Activated T-helper 1 cell treated with Interleukin-2 at 50 U/mL for 16 hours (primary cell): ENCODE measurements at places on chromosomes 6 and 20.

DNA sequence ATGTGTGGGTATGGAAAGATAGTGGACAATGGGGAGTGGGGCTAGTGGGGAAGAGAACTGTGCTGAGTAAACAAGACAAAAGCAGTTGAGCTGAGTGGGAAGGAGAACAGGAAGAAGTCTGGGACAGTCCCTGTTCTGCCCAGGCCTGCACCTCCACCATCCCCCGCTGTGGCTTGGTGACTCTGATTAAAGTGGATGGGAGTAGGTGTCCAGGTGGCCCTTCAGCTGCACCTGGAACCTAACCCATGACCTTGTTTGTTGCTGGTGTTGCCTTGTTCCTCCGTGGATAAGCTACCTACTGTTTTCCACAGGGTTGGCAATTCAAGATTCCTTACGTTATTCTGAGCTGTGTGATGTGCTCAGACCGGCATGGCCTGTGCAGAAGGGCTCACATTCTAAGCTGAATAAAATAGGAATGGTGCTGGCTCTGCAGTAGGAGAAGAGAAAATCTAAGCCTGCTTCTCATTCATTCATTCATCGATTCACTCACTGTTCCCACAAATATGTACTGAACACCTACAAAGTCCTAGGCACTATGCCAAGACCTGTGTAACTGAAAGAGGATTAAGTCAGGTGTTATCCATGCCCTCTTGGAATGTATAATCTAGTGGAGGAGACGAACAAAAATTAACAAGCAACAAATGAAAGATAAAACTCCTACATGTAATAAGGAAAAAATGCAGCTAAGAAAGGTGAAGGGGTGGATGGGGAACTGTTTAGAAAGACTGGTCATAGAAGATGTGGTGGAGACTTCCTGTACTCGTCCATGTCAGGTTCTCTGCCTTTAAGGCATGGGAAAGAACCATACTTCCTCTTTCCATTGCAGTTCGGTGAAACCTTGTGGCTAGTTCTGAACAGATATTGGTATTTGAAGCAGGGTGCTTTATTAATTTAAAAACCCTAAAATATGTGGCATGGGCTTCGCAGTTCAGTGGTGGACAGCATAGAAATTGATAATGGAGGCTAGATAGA is 10.1 kb upstream of the CALHM6 start:
- DNase-seq: no peak

GRCh38 chr6:56245903-56246351 is 1.5 kb downstream of the COL21A1 start:
- no peak for DNase-seq

DNA sequence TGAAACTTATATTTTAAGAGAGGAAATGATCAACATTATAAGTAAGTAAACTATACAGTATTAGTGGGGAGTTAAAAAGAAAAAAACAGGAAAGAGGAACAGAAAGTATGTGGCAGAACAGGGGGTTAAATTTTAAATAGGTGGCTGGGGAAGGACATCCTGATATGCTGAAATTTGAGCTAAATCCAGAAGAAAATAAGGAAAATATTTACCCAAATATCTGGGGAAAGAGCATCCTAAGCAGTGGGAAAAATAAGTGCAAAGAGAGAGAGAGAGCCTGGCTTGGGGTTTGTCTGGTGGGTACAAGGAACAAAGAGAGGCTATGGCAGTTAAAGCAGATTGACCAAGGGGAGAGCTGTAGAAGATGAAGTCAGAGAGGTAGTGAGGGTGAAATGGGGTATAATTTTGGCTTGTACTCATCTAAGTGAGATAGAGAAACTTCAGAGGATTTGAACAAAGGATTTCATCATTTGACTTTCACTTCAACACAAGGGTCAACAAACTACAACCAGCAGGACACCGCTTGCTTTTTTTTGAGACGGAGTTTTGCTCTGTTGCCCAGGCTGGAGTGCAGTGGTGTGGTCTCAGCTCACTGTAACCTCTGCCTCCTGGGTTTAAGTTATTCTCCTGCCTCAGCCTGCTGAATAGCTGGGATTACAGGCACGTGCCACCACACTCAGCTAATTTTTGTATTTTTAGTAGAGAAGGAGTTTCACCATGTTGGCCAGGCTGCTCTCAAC is 328.4 kb upstream of the CNR1 start:
- no peak for DNase-seq

- no peak for DNase-seq
These were observed 19.9 kb downstream of the ROMO1 start for GRCh38 chr20:35718972-35719635.

DNA sequence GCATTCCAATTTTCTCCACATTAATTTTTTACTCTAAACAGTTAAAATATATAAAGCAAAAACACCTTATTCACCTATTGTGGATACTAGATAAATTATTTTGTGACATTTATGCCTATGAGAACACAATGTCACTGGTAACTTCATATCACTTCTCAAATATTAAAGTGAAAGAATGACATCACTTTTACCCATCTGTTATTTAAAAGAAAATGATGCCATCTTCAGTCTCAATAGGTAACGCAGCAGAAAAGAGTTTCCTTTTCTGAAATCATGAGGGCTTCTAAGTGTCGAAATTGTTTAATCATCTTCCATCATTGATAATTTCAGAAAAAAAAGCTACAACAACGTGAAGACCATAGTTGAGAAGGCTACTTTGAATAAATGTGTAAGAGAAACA is 2.9 kb downstream of the HAO1 start:
- DNase-seq: no peak

DNA sequence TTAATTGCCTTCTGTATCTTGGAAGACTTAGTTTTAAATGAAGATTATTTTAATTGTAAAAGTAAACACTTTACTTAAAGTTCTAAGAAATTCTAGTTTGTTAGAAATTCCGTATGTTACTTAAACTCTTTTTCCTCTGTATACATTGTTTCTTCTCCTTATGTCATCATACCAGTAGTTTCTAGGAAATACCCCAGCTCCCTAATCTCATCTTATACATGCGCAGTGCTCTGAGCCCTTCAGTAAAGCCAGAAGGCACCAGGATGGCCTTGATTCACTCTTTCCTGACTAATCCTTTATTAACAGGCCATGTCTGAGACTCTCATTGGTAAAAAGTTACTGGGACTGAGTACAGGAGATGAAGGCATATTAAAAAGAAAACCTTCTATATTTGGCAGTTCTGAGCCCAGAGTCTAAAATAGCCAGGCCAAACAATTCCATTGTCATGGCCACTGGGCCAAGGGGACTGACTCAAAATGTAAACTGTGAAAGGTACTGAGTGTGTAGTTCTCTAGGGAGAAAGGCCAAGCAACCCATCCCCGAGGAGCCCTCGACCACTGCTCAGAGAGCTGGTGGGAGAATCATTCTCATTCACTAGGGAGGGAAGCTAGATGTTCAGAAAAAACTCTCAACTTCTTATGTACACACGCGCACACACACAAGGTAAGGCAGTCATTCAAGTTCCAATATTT is 25.0 kb downstream of the SLC22A1 start:
- no peak for DNase-seq

- DNase-seq: no peak
These were observed 104.3 kb downstream of the SLC23A2 start for GRCh38 chr20:4896971-4897497.

GRCh38 chr6:6333501-6333900 is 13.0 kb upstream of the F13A1 start:
- DNase-seq: no peak

DNA sequence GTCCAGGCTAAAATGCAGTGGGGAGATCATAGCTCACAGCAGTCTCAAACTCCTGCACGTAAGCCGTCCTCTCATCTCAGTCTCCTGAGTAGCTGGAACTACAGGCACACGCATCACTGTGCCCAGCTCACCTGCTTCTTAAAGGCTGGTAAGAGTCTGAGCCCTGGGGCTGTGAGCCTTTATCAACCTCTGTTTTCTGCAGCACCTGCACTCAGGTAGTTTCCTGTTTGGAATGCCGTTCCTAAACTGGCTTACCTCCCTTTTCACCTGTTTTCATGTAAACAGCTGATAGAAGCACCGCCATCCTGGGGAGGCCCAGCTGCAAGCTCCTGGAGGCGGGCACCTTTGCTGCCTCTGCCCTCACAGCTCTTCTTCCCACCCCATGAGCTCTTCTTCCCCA is 45.4 kb downstream of the SLC24A3 start:
- no peak for DNase-seq

- no peak for DNase-seq
These were observed 52.6 kb downstream of the COL19A1 start for GRCh38 chr6:69918813-69919475.

GRCh38 chr20:47781632-47782031 is 3.6 kb downstream of the SULF2 start:
- DNase-seq: no peak

GRCh38 chr20:16930656-16931055 is 182.5 kb downstream of the OTOR start:
- DNase-seq: no peak

DNA sequence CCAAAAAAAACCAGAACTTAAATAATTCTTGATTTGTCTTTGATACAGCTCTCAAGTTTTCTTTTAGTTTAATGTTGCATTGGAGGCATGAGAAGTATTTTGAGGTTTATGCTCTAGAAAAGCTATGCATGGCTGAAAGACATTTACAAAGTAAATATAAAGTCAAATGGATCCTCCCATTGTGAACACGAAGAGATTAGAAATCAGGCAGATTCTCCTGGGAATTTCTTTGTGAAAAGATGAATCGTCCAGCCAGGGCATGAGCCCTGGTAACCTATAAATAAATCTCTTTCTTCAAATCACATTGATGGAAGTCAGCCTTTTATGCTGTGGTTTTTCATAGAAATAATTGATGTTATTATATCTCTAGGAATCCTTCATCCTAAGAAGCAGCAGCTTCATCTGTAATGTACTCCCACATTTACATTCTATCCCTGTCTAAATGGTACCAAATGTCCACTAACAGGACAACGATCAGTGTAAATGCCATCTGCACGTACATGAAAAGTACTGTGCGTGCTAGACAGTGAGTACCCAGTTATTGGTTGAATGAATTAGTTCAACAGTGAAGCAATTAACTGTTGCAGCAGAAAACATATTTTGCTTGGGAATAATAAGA is 143.6 kb downstream of the ALDH8A1 start:
- no peak for DNase-seq

DNA sequence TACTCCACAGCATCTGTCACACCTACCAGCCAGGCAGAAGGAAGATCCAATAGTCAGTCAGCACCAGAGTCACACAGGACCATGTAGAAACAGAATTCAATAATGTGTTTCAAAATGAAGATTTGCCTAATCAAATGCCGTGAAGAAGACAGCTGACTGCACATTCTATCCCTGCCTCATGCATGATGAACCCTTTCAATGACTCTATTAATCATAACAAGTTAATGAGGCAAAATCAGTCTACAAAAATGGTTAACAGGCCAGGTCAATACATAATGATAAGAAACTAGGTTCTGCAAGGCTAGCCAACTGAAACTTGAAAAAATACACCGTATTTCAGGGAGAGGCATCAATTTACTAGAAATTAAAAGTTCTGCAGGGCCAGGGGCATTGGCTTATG is 6.7 kb upstream of the PNRC1 start:
- DNase-seq: no peak

- no peak for DNase-seq
These were observed 3.1 kb downstream of the HM13 start for GRCh38 chr20:31517373-31517772.

DNA sequence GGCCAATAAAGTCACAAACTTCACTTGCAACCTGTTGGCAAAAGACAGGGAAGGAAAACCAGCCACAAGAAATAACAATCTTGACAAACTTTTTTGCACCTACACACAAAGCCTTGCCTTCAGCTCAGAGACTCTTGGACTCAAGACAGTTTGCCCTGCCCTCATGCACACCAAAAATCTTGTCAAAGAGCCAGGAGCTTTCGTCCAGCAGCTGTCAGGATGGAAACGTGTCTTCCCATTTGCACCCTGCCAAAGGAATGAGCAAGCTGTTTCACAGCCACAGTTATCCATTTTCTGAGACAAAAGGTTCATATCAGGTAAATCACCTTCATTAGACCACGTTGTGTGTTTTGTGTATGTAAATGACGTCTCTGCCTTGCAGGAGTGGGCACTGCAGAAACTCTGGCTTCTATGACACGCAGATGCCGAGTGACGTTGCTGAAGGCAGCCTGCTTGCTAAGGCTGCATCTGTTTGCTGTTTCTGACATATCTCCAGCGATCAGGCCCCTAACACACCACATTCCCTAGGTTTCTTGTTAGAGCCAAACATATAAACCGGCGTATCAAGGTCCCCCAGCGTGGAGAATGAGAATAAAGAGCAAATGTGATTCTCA is 193.4 kb downstream of the SYNDIG1 start:
- no peak for DNase-seq

GRCh38 chr6:141460743-141461484 is 671.8 kb upstream of the GJE1 start:
- no peak for DNase-seq

DNA sequence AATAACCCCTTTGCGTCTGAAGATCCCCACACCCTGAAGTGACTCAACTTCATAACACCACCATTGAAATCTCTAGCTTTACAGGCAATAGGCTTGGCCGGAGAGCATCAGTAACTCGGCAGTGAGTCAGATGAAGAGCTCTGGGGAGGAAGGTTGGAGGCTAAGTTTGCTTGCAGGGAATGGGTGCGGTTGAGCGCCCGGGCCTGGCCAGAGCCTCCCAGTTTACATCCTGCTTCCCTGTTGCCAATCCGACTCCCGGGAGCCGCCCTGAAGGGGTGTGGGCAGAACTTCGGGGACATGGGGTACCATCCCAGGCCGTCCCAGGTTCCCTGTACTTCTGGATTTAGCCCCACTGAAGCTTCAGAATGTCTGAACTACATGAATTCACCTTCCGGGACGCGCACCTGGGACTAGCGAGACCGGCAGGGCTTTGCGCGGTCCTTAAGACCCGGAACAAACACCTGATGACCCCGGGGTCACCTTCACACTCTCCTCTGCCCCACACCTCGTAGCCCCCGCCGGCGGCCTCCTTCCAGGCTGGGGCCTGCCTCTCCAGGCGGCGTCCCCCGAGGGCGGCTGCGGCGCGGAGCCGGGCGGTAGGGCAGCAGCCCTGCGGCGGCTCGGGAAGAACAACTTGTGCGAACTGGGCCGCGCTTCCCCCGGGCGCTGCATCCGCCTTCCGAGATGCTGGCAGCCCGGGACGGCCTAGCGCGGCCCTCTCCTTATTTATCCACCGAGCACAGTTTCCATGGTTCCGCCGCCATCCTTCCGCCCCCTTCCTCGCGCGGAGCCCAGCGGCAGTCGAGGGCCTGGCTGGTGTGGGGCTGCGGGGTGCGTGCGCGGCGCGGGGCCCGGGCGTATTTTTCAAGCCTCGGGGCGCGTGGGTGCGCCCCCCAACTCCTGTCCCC is 56.6 kb upstream of the RREB1 start:
- DNase-seq: no peak

GRCh38 chr6:144931172-144932035 is 646.3 kb downstream of the UTRN start:
- DNase-seq: no peak

GRCh38 chr20:2755451-2756055 is 44.9 kb downstream of the CPXM1 start:
- DNase-seq: no peak

GRCh38 chr20:14643146-14643545 is 305.7 kb upstream of the FLRT3 start:
- DNase-seq: no peak

DNA sequence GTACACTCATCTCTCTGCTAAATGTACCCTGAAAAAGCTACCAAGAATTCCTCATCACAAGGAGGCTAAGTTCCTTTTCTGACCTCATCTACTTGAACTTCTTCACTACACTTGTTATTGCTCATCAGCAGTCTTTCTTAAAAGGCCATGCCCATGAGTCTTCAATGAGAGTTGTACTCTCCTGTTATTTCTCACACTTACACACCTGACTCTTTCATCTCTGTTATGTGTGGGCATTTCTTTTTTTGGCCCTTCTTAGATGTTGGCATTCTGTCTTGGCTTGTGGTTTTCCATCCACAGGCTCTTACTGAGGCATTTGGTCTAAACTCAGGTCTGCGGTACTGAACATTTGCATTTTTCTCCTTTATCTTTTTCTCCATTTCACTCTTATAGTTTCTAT is 10.7 kb upstream of the SLC17A1 start:
- DNase-seq: no peak
